ENCODE measurements at places on chromosomes 1 and 21. TPM values are rescaled to one million over a fixed set of nuclear protein-coding genes. Genes with fewer than 3 reads are reported as not detected.

SMIM1 gene
- total RNA-seq: not detected

EFCAB7 gene
- total RNA-seq: 1.9 TPM

A3GALT2 gene
- total RNA-seq: not detected

HMGCS2 gene
- 0.96 TPM for total RNA-seq

RNF223 gene
- not detected for total RNA-seq

CLEC20A gene
- not detected for total RNA-seq

OR2L13 gene
- total RNA-seq: not detected

TNFRSF9 gene
- 0.79 TPM for total RNA-seq

- DNase-seq: no peak
Observed at GRCh38 chr1:230693221-230693620, 20.7 kb downstream of the AGT start.

DNA sequence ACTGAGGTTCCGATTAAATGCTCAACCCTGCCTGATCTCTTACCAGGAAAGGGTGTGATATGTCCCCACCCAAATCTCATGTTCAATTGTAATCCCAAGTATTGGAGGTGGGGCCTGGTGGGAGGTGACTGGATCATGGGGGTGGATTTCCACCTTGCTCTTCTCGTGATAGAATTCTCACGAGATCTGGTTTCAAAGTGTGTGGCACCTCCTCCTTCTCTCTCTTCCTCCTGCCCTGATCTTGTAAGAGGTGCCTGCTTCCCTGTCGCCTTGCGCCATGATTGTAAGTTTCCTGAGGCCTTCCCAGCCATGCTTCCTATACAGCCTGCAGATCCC is 34.9 kb downstream of the RSPH1 start:
- no peak for DNase-seq

DNA sequence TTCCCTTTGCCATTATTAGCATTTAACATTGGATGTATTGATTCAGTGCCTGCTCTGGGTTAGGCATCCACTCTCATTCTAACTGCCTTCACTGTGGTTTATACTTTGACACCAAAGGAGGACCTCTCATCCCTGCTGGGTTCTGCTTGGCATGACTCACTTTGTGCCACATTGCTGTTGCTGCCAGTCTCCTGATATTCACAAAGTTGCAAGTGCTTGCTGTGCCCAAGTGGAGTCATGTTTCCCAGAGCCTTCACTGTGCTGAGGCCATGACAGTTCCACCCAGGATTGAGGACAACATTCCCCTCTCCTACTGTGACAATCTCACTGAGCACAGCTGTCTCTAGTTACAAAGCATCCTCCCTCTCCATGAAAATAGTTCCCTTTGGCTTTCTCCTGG is 519.9 kb upstream of the USP24 start:
- no peak for DNase-seq

DNA sequence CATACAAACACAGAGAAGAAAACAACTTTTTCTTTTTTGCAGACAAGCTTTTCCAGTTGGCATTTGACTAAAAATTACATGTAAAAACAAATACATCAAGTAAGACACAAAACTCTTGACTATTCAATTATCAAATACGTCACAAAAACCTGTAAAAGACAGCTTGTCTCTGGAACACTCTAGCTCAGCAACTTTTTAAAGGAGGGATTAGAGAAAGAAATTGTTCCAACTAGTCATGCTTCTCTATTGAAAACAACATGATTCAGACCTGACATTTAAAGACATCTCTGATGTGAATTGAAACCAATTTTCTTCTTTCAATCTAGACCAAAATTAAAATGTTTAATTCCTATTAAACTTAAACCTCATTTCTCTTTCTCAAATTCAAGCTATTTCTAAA is 30.3 kb downstream of the SMYD3 start:
- DNase-seq: no peak

DNA sequence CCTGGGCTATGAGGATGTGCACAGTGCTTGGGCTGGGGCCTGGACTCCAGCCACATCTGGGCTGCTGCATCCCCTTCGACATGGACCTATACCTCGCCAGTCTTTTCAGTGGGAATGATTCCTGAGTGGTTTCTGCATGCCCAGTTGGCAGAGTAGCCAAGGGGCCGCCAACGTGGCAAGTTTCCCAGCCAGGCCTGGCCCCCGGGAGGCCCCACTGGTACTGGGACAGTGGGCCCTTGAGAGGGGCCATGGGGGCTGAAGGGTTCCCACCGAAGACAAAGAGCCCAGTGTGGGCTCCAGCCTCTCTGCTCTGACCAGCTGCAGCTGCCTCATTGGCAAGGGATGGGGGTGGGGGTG is 15.4 kb downstream of the RAP1GAP start:
- no peak for DNase-seq

GRCh38 chr1:242886137-242886536 is 361.6 kb upstream of the PLD5 start:
- DNase-seq: no peak

- DNase-seq: no peak
Observed at GRCh38 chr1:205381305-205381704, 24.6 kb upstream of the KLHDC8A start.

GRCh38 chr1:47487850-47488450 is 50.1 kb downstream of the FOXD2 start:
- no peak for DNase-seq

GRCh38 chr1:168408884-168409283 is 128.2 kb downstream of the TBX19 start:
- no peak for DNase-seq

- DNase-seq: no peak
Observed at GRCh38 chr21:37367336-37367702, 746 bp downstream of the DYRK1A start.

DNA sequence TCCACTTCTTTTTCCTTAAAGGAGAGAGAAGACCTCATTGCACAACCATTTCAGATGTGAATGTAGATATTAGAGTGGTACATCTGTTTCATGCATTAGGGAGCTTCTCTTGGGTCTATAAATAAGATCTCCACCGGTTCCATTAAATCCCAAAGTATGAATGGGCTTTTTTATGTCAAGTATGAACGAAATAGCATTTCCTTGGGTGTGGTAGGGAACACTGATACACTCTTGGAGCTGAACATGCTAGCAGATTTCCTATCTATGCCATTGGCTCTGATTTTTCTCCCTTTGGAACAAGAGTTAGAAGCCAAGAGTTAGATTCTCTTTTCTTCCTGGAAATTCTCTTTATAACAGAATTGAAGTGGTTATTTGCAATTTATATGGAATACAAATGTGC is 245.6 kb upstream of the ADAMTS5 start:
- DNase-seq: no peak

DNA sequence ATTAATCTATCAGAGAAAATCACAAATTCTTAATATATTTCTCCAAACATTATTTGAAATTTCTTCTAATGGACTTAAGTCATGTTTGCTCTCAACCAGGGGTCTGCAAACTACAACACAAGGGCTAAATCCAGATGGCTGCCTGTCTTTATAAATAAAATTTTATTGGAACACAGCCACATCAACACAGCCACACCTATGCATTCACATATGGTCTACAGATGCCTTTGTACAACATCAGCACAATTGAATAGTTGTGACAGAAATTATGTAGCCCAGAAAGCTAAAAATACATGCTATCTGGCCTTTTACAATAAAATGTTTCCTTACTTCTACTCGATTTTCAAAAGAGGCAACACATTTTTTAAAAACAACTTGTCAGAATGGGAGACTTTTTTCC is 103.9 kb downstream of the DPYD start:
- DNase-seq: no peak

DNA sequence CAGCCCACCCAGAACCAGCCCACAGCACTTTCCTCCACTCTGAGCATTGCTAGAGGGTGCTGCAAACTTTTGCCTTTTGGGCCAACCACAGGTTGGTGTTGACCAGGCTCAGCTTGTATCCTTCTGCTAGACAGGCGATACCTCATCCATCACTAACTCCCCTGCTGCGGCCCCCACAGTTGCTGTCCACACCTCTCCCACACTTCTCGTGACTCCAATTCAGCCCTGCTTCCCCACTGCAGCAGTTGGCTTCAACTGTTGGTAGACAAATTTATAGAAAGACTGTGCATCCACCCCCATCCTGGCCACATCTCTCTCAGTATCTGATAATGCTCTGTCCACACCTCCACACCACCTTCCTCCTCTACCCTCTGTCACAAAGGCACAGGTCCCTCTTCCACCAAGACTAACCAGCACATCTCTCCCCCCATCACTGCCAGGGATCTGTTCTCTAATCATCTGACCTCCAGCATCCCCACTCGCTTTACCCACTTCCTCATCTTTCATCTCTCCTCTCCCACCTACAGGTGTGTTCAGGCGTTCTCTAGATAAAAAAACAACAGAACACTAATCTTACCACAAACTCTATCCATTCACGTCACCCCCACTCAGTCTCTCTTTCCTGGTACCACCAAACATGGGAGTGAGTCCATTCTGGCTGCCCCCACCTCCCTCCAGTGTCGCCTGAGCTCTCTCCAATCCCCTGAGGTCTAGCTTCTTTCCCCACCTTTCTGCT is 15.8 kb upstream of the SLC25A44 start:
- DNase-seq: no peak

DNA sequence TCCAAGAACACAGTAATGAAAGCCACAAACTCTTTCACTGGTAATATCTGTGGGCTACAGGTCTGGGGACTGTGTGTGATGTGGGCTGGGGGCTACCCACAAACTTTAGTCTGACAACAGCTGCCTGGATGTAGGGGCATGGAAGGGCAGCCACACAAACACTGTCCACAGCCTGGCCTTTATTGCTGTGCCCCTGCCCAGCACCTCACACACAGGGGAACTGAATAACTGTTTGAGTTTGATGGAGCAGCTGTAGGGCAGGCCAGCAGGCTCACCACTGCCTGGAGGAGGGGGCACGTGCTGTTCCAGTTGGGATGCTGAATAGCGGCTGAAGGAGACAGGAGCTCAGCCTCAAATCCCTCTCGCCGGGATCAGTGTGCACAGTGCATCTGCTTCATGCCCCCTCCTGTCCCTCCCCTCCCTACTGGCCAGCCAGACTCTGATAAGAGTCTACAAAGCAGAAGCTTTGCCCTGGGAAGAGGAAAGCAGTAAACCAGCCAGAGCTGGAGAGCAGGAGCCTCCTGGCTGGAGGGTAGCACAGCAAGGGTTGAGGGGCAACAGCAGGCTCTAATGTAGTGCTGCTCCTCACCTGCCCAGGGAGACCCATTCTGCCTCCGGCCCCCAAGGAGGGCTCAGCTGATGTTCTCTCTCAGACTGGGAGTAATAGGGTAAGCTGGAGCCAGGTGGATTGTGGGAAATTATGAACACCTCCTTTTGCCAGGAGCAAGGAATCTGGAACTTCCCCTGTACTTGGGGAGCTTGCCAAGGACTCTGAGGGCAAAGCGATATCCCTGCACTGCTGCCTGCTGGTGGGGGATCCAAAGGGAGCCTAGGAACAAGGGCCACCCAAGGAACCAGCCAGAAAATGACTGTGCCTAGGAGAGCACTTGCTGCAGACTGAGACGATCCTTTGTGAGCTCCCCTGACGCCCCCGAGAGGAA is 70.2 kb upstream of the GOLT1A start:
- no peak for DNase-seq

DNA sequence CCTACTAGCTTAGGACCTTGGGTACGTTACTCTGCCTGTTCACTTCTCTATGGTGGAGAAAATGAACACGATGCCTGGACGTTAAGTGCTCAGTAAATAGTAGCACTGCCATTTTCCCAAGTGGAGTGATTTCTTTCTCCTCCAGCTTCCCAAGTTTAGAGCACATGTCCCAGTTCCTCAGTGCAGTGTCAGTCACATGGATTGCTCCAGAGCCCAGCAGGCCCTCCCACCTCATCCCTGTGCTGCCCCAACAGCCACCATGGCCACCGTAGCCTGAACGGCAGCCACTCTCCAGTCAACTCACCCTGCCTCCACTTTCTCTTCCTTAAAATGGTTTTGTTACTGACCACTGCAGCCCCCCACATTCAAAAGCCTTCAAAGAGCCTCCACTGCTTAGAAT is 8.5 kb downstream of the STMN1 start:
- DNase-seq: no peak

- no peak for DNase-seq
Observed at GRCh38 chr1:155219592-155220031, 11.1 kb downstream of the MTX1 start.

DNA sequence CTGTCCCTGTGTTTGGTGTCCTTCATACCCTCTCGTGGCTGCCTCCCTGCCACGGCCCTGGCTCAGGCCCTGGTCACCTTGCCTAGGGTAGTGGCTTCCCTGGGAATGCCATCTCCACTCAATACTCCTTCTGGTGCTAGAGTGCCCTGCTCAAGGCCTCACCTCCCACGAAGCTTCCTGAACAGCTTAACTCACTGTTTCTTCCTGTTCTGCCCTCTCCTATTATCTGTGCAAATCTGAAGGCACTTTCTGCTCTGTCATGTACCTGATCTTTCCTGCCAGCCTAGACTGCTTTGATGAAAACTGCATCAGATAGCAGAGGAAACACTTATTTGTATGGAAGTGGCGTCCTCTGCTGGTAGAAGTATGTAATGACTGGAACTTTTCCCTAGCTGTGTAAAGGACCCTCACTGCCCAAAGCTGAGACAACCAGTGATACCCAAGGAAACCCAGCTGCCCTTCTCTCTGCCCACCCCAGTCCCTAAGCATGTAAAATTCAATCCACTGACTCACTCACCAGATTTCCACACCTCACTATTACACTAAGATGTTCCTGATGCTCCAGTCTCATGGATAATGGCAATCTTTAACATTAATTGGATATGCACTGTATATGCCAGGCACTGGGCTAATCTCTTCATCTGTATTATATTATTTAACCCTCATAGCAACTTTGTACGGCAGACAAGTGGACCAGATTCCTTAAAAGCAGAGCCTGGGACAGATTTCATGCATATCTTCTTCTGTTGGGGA is 36.2 kb upstream of the BTG2 start:
- no peak for DNase-seq

GRCh38 chr1:1779320-1779675 is 1.0 kb upstream of the NADK start:
- DNase-seq: no peak

DNA sequence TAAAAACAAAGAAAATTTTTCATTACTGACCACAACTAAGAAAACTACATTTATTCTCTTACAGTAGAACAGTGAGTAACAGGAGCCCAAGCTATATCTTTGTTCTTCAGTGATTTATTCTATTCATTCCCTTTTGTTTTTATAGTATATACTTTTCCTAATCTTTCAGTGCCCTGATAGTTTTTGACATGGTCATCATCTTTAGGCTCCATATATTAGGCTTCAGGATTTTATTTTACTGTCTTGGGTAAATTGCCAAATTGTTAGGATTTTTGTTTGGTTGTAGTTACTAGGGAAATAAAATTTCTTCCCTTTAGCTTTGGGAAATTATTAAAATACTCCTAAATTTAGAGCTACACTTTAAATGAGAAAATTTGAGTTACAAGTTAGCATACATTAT is 10.3 kb downstream of the FBXO28 start:
- no peak for DNase-seq

DNA sequence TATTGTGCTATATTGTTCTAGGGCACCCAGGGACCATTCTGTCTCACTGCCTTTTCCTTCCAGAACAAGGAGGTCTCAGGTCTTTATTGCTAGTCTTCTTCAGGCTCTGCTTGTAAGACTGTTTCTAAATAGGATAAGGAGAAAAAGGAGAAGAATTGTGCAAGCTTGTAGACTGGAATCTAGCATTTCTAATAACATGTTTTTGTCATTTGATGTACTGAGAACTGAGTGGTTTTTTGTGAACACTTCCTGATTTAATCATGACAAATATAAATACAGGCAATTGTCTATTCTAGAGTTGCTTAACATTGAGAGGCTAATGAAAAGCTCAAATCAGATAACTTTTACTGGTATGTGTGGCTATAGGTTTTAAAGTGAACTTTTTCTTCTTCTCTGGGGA is 77.6 kb downstream of the CLIC4 start:
- no peak for DNase-seq

All from omental fat pad (tissue), 4 donors.